Glomerular endothelial cell (primary cell): ENCODE measurements at places on chromosomes 2 and 18. TPM values are rescaled to one million over a fixed set of nuclear protein-coding genes. Genes with fewer than 3 reads are reported as not detected.
A peak's percentile ranks its signal among the peaks of the same experiment; 100 is the strongest.

Gene SAG
- total RNA-seq = not detected in 2 replicates

Gene SERPINB13
- not detected in 2 replicates for total RNA-seq

- DNase-seq = no peak
These were observed 80.0 kb downstream of the TWIST2 start for GRCh38 chr2:238927746-238928519.

- no peak for DNase-seq
These were observed 50.4 kb downstream of the GPD2 start for GRCh38 chr2:156486614-156487013.

DNA sequence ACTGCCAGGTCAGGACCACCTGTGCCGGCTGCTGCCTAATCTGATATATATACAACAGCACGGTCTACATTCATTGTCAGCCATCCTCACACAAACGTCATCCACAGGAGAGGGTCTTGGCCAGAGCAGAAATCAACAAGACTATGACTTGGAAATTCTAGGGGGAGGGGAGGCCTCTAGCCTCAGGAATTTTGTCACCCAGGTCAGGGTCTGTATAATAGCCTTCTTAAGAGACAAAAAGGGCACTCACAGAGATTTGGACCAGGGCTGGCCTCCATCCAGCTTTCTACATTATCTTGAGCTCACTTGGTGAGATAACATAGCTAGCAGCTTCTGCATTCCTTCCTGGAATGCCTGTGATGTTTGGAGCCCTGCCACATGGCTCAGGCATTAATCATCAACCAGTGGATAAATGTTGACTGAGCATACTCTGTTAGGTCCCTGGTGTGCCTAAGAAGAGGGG lies 50.4 kb upstream of the CTIF start:
- peak; percentile 87 for DNase-seq
